ENCODE measurements at places on chromosomes 3 and 15.
A peak's percentile ranks its signal among the peaks of the same experiment; 100 is the strongest.

DNA sequence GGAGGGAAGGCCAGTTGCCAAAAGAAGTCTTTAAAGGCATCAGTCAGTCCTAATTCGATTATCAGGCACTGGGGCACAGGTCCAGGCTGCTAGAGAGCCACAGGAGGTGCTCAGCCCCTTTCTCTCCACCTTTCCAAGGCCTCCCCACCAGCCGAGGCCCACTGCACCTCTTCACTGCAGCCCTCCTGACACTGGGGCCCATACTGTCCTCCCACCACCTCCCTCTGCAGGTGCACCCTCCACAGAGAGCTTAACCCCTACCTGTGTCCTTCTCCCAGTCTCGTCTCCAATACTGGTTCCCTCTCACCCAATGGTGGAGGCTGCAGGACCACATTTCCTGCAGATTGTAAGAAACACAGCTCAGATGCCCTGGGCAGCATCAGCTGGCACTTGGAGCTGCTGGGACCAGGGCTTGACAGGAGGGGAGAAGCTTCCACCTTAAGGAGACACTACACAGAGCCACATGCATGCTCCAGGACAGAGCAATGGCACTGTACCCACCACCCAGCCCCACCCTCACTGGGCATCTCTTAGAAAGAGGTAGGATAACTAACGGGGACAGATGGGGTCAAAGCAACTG lies 81.6 kb upstream of the PRR20G start:
- no peak for DNase-seq

- no peak for DNase-seq
Measured at GRCh38 chr3:112348943-112349342, 16.0 kb downstream of the CD200 start.

- DNase-seq, result no peak
Measured at GRCh38 chr3:116512931-116513330, 67.6 kb upstream of the LSAMP start.

DNA sequence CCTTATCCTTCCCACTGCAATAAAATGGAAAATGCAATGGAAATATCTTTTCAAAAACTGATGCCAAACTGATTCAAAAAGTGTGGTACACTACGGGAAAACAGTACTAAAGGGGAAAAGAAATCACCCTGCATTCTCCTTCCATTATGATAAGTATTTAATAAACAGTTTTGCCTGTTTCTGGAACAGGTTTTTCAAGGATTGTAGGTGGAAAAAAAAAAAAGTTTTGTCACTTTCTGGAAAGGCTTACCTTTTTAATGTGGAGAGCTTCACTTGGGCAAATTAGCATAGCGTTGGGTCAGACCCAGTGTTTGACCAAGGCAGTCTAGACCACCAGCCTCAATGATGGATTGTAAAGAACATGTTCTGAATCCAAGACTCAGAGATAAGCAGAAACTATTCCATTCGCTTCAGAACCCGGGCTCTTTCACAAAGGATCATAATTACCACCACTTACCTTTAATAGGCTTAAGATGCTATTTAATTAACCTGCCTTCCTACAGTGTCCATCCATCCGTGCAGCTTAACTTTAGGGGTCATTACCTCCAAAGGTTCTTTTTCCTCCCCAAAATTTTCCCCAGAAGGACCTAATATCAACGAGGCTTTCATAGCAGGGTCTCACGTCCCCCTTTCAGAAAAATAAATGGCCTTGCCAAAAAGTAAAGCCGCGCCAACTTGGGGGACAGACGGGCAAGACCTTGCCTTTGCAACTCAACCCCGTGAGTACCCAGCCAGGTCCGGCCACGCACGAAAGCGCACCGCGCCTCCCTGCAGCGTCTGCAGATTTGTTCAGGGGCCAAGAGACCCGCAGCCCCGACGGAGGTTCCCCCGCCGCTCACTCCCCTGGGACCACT lies 1.0 kb downstream of the DCBLD2 start:
- no peak for DNase-seq

DNA sequence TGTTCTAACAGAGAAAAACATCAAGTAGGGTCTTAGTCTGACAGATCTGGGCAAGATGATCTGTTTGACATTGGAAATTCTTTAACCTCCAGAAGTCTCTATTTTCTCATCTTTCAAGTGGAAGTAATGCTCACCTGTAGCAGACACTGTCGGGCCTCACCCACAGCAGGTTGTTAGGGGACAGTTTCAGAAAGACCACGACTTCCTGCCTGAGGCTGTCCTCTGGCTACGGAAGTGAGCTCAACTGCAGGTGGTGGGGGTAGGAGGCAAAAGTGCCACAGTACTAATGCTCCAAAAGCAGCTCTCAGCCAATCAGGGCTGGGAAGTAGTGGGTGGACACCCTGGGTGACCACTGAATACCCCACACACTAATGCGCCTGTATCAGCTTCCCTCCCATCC lies 111.4 kb upstream of the TOPAZ1 start:
- DNase-seq, result no peak

DNA sequence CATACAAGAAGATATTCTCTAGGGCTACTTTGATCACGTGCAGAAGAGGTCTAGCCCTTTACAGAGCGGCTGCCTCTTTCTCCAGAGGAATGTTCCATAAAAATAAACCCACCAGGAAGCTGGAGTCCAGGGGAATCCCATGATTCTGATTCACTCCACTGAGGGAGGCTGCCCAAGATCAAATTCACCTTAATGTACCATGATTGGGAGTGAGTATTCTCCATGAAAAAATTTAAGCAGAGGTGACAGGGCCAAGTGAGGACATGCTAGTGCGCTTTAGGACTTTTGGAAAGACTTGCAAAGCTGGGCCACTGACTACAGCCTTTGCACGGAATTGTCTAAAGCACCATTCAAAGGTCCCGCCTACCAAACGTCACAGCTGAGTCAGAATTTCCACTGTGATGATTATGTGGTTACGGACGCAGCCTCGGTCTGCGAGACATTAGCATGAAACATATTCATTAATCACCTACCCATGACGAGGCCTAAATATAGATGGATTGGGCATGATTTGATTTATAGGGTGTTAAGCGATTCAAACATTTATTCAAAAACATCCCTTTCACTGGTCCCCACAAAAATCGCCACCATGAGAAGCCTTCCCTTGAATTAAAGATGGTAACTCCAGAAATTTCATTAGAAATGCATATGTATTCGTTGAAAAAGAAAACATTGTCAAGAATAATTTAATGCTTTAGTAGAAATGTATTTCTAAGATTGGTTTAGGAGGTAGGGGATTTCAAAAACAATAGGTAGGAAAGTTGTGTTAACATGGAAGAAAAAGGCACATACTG lies 152.6 kb downstream of the GREM1 start:
- DNase-seq, result peak; percentile 99

- peak; percentile 61 for DNase-seq
Measured at GRCh38 chr15:68418611-68419161, 13.3 kb downstream of the ITGA11 start.

- peak; percentile 84 for DNase-seq
Measured at GRCh38 chr3:110598847-110599490, 472.6 kb upstream of the NECTIN3 start.

- DNase-seq, result peak; percentile 45
Measured at GRCh38 chr3:9280451-9281219, 31.2 kb upstream of the SRGAP3 start.

GRCh38 chr15:70378126-70379031 lies 280.7 kb upstream of the TLE3 start:
- DNase-seq, result no peak

DNA sequence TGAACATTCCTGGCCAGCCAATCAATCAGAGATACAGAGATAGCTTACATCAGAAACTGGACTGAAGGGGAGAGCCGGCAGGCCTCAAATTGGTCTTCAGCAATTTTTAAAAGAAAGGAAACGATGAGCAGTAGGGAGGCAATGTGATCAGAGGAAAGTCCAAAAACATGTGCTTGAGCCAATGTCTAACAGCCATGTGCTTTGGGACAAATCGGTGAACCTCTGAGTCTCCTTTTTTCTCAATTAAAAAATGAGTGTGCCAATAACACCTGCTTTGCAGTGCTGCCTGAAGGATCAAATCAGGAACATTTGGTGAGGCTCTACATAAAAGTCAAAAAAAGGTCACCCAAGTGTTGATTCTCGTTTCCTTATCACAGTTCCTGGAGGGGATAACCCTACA lies 7.4 kb upstream of the EIF4E3 start:
- no peak for DNase-seq

GRCh38 chr3:94063496-94064119 lies 747 bp downstream of the NSUN3 start:
- DNase-seq, result no peak

GRCh38 chr3:183497313-183497712 lies 58.2 kb downstream of the KLHL6 start:
- no peak for DNase-seq

DNA sequence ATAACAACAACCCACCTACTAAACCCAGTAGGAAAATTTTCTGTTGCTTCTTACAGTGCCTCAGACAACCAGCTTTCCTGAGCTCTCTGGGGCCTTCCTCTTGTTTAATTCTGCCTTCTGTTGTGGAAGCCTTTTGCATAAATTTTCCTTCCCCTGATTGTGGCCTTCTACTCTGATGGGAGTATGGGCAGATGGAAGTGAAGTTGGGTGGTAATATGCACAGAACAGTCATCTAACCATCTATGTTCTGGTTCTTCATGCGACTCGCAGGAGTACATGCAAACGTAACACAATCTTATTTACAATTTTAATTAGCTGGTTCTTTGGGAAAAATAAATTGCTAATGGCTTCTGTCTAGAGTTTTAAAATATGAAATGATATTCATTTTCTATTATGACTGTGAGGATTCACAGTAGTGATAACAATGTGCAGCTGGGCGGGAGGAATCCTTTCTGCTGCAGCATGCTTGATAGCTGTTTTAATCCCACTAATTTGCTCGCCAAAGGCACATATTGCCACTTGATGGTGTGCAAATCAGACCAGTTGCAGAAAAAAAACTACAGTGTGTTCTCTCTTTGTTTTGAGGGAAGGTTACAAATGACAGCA lies 311.5 kb upstream of the ROPN1 start:
- DNase-seq, result no peak

DNA sequence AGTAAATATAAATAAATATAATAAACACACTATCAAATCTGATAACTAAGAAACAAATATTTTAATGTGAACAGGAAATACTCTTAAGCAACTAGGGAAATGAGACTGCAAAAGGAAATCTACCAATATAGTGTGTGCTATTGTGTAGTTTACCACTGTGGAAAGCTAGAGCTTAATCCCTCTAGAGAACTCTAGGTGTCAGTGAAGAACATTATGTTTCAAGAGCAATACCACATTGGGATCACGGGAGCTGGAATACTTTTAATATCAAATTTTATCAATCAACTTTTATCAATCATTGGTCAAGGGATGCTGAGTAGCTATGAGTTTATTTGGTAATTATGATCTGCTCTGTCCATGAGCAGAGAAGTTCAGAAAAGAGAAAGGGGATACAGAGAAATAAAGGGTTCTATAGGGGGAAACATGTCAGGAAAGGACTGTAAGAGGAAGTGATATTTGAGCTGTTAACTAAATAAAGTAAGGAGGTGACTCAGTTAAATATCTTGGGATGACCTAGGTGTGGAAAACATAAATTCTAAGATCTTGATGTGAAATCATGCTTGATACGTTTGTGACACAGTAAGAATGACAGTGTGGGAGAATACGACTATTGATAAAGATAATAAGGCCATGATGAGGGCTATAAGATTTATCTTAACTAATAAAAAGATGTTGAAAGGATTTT lies 762.2 kb upstream of the ALCAM start:
- peak; percentile 12 for DNase-seq

GRCh38 chr15:56794165-56794552 lies 60.9 kb upstream of the ZNF280D start:
- DNase-seq, result peak; percentile 82

- DNase-seq, result peak; percentile 25
Measured at GRCh38 chr15:26449291-26449690, 323.6 kb downstream of the GABRB3 start.

Measured in fibroblast of skin of abdomen (primary cell).